ENCODE measurements at places on chromosomes 7 and 10. TPM values are rescaled to one million over a fixed set of nuclear protein-coding genes. Genes with fewer than 3 reads are reported as not detected.

PDLIM1 gene
- 19.6 TPM for total RNA-seq

FFAR4 gene
- total RNA-seq, result not detected

NOLC1 gene
- total RNA-seq, result 81.3 TPM

PTF1A gene
- total RNA-seq, result not detected

ALOX5 gene
- 6.7 TPM for total RNA-seq

ABCB1 gene
- 2.8 TPM for total RNA-seq

LRCH4 gene
- total RNA-seq, result 217 TPM

PRTFDC1 gene
- total RNA-seq, result 0.27 TPM

ERVW-1 gene
- total RNA-seq, result not detected

WDR86 gene
- 0.29 TPM for total RNA-seq

BMPR1A gene
- total RNA-seq, result 8.9 TPM
